ENCODE measurements at places on chromosomes 11 and 22. TPM values are rescaled to one million over a fixed set of nuclear protein-coding genes. Genes with fewer than 3 reads are reported as not detected.

Gene LUZP2
- total RNA-seq, result 2.1 TPM

Gene PTPN5
- not detected for total RNA-seq

Gene OVOL1
- total RNA-seq, result not detected

Gene APLNR
- 74.6 TPM for total RNA-seq

Gene JAML
- total RNA-seq, result 6.8 TPM

Gene LRRC4C
- 2.1 TPM for total RNA-seq

Gene MS4A6A
- 33.4 TPM for total RNA-seq

Gene SNU13
- total RNA-seq, result 57.4 TPM

Gene SLC5A1
- 2.1 TPM for total RNA-seq

Gene HIC2
- 4.2 TPM for total RNA-seq

Gene IGLL1
- total RNA-seq, result not detected

Gene MMP1
- total RNA-seq, result 0.52 TPM

Gene UPK3A
- total RNA-seq, result not detected

Gene VPREB1
- not detected for total RNA-seq

Gene CLCF1
- total RNA-seq, result 1.0 TPM

Gene MAJIN
- total RNA-seq, result not detected

Gene SLC22A6
- not detected for total RNA-seq

Gene CELF1
- 74.6 TPM for total RNA-seq

Gene CENPM
- total RNA-seq, result 5.7 TPM

Gene GLB1L2
- total RNA-seq, result 1.0 TPM

Gene KDELR3
- total RNA-seq, result 32.9 TPM

Gene KCNJ1
- total RNA-seq, result not detected

Gene CD6
- under 0.01 TPM for total RNA-seq

Gene MRGPRE
- total RNA-seq, result not detected

Gene INPP5J
- total RNA-seq, result not detected

Gene AGBL2
- 2.6 TPM for total RNA-seq

Gene INS
- not detected for total RNA-seq

Gene TUBA8
- 21.9 TPM for total RNA-seq

Gene IGSF22
- 7.3 TPM for total RNA-seq
